ENCODE measurements at places on chromosomes 2 and 18.

DNA sequence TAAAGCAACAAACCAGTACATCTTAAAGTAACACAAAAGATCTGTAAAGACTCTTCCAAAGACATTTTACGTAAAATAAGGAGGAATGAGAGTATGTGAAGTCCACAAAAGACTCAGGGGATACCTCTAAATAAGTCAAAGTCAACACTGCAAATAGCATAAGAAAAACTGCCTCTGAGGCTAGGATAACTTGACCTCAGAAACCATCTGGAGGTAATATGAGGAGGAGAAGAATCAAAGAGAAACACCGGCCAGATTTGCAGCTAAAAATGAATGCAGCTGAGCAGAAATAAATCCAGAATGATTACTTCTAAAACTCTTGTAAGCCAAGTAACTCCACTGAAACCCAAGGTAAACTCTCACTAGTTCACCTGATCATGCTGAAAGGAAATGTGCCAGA, 52.2 kb upstream of the ERMN start:
- ATAC-seq: no peak

DNA sequence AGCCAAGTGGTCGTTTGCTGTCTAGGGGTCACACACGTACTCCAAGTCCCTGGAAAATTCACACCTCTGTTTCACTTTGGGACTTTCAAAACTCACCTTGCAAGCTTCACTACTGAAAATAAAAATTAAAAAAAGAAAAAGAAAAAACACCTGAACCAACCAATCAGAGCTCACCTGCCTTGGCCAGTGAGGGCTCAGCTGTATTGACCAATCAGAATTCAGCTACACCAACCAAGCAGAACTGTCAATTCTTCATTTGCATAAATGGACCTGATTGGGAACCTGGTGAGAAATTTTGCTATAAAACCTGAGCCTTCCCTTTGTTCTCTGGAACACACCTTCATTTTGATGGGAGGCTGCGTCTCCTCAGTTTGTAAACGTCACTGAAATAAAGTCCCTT, 176.4 kb downstream of the TTC32 start:
- ATAC-seq: no peak

- no peak for ATAC-seq
Observed at GRCh38 chr2:8290771-8291352, 391.0 kb upstream of the ID2 start.

DNA sequence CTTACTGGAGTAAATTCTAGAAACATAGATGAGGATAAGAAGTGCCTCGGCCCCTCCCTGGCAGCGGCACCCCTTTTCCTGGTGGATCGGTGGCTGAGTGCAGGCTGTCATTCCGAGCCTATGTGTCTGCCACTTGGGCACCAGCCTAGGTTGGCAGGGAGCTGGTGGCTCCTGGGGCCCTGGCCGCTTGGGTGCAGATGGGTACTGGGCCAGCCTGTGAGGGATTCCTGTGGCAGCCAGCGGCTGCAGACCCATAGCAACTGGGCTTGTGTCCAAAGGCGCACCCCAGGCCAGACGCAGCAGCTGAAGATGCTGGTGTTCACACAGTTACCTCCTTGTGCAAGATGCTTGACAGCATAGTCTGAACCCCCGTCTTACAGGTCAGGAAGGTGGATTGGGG, 2.8 kb downstream of the SNORC start:
- ATAC-seq: no peak

DNA sequence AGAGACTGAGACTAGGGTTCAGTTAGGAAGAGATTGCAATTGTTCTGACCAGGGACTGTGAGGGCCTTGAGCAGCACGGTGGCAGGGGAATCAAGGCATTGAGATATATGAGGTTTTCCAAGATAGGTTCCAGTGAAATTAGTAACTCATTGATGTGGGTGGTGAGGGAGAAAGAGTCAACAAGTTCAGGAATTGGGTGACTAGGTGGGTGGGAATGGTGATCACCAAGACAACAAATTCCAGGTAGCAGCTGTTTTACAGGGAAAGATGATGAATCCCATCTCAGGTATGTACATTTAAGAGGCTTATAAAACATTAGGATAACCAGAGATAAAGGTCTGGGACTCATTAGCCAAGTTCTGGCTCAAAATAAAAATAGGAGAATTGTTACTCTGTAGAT, 251.5 kb upstream of the MGAT5 start:
- no peak for ATAC-seq

GRCh38 chr18:49021076-49021432, 70.3 kb upstream of the SMAD7 start:
- ATAC-seq: no peak

Measured in motor neuron (in vitro differentiated cells).